ENCODE measurements at places on chromosomes 7 and 10. TPM values are rescaled to one million over a fixed set of nuclear protein-coding genes. Genes with fewer than 3 reads are reported as not detected.

DNA sequence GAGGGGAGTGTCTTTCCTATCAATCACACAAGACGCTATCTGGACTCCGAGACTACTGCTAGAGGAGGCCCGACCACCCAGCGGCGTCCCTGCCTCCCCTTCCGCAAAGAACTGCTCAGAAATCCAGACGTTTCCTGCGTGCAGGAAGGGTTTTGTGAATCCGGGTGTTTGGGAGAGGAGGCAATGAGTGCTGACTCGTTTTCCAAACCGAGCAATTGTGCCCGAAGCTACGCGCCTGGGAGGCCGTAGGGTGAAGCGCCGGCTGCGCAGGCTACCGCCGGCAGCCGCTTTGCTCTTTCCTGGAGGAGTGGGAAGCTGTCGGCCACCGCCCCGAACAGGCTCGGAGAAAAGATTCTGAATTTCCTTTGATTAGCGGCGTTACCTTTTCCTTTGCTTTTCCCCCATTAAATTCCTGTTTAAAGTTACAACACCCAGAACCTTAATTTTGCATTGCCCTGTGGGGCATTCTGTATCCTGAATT, 5.3 kb downstream of the VAX1 start:
- DNase-seq: no peak

- no peak for DNase-seq
These were observed 44.2 kb upstream of the AQP1 start for GRCh38 chr7:30867483-30867882.

DNA sequence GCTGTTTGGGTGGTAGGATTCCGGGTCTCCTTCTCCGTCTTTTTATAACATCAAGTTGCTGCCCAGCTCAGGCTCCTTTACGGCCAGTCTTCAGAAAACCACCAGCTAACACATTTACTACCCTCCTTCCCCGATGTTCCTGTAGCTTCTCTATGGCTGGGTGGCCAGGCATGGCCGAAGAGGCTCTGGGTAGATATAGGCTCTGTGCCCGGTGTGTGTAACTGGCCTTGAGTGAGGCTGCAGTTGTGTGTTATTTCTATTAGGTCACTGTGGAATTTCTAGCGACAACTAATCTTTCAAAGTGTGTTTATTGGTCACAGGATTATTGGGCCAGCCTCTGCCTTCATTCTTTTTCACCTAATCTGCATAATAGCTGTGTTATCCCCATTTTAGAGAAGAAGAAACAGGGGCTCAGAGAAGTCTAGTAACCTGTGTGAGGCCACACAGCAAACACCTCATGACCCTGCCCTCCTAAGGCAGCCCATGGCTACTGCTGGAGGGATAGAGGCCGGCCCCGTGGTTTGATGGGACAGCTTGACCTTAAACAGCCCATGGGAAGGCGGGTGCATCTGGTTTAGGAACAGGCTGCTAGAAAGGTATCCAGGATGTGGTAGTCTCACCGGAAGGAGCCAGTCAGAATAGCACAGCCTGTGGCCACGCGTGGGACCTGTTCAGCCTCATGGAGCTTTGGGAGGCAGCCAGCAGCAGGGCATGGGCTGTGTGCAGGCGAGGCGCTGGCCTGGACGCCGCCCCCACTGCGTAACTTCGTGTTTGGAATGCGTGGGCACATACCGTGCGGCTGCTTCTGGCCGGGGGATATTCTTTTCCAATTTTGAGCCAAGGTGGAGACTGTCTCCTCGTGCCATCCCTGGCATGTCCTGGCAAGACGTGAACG, 29.7 kb downstream of the HTRA1 start:
- DNase-seq: peak; percentile 46

- no peak for DNase-seq
These were observed 32.6 kb downstream of the EXOC6 start for GRCh38 chr10:92880917-92881316.

GRCh38 chr10:71831646-71832552, 19.2 kb downstream of the PSAP start:
- DNase-seq: peak; percentile 45

- DNase-seq: peak; percentile 70
These were observed 57.8 kb downstream of the BAMBI start for GRCh38 chr10:28734938-28735759.

Gene MYH16
- not detected for total RNA-seq

Gene TLX1
- total RNA-seq: not detected

DNA sequence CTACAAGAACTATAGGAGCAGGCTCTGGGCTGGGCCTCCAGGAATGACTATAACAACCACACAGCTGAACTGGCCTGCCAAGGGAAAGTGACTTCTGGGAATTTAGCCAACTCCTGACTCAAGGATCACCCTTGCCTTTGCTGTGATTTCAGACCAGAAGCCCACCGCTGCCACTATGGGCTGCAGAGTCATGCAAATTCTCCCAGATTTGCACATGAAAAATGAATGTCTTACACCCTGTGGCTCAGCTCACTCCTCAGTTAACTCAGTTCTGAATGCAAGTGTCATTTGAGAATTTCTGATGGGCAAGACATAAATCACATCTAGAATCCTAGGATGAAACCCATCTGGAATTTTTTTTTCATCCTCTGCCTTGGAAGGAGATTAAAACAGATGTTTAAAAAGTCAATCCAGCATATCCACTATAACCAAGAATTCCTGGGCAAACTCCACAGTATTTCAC, 186.5 kb upstream of the BET1 start:
- DNase-seq: peak; percentile 98

Gene CALML3
- not detected for total RNA-seq

Gene MMD2
- not detected for total RNA-seq

Gene PNLIP
- total RNA-seq: 0.13 TPM

GRCh38 chr10:92486637-92487036, 87.3 kb downstream of the IDE start:
- no peak for DNase-seq

DNA sequence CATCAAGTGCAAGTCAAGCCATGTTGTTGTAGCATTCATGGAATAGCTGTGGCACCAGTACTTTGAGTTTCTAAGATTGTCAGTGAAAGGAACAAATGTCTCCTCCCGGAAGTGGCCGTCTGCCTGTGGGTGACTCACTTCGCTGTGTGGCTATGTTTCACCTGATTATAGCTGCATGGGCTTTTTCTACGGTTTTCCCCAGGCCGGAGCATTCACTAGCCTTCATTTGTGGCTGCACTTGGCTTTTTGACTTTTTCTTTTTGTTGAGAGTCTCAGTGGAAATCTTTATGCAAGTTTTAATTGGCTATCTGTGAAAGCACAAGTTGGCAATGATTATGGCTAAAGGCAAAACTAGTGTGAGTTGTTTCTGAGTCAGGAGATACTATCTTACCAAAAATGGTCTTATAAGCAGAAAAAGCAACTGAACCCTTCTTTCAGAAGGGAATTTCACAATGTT, 35.0 kb downstream of the SRI start:
- peak; percentile 51 for DNase-seq

DNA sequence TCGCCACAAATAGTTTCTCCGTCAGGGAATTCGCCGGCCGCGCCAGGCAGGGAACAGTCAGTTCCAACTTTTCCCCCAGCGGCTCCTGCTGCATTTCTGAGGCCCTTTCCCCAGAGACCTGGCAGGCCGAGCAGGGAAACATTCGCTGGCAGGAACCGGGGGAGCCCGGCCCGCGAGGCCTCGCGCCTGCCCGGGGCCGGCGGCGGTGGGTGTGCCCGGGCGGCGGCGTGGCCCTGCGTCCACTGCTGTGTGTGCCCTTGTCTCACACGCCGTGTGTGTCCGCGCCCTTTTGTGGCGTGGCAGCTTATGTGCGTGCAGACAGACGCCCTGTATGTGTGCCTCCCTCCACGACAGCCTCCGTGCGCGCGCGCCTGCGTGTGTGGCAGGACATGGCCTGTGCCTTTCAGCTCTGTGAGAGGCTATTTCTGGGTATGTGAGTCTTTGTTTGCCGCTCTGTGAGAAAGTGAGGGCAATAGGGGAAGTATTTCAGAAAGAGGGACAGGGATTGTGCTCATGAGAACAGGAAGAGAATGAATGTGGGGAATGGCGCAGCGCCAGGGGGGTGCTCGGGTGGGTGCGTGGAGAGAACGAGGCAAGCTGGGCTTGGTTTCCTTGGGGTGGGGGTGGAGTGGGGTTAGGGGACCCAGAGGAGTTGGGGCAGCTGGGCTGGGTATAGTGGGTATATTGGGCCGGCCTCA, 689 bp upstream of the SMARCD3 start:
- DNase-seq: peak; percentile 84

Gene SPDYE2
- total RNA-seq: not detected

GRCh38 chr7:155752756-155753445, 59.4 kb downstream of the SHH start:
- no peak for DNase-seq

DNA sequence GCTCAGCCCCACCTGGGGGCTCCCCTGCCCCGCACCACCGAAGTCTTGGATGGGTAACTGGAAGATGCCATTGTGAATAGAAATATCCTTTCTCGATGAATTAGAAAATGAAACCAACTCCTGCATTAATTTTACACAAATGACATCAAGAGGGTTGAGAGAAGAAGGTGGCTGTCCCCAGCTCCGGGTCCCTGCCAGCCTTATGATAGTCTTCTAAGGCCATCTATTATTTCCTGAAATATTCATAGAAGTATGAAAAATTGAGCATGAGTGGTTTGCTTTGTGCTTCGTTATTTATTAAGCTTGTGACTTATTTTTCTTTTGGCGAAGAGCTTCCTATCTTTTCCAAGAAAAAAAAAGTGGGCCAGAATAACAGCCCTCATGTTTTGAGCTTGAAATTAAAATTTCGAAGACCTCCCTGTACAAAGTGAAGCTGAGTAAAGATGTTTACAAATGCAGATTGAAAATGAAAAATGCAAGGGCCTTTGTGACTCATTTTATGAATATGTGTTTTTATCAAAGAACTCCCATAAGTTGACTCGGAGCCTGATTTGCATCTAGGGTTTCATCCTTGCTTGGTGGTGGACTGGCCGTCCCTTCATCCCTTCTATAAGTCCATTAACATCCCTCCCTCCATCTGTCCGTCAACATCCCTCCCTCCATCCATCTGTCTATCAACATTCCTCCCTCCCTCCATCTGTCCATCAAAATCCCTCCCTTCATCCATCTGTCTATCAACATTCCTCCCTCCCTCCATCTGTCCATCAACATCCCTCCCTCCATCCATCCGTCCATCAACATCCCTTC, 20.5 kb upstream of the CFAP46 start:
- DNase-seq: no peak

- DNase-seq: no peak
These were observed 16.5 kb downstream of the KDM7A start for GRCh38 chr7:140160308-140160707.

Gene TRIM50
- not detected for total RNA-seq

Gene IKZF1
- not detected for total RNA-seq

- DNase-seq: no peak
These were observed 151.6 kb downstream of the SND1 start for GRCh38 chr7:127803626-127804025.

DNA sequence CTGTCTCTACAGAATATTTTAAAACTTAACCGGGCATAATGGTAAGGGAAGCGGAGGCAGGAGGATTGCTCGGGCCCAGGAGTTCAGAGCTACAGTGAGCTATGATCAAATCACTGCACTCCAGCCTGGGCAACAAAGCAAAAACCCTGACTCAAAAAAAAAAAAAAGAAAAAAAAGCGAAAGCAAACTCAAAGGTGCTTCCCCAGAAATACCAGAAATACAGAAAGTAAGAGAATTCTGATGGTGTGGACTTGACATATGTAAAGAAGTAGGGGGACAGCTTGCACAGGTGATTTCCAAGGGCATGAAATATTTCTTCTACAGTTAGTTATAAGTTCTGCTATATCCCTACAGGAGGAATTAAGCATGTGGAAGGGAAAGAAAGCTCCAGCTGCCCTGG, 69.7 kb upstream of the APBB1IP start:
- DNase-seq: no peak

Gene GPER1
- total RNA-seq: 0.32 TPM

GRCh38 chr7:139183878-139184338, 47.1 kb upstream of the UBN2 start:
- no peak for DNase-seq

- no peak for DNase-seq
These were observed 14.0 kb downstream of the CYP3A7 start for GRCh38 chr7:99720800-99721595.

DNA sequence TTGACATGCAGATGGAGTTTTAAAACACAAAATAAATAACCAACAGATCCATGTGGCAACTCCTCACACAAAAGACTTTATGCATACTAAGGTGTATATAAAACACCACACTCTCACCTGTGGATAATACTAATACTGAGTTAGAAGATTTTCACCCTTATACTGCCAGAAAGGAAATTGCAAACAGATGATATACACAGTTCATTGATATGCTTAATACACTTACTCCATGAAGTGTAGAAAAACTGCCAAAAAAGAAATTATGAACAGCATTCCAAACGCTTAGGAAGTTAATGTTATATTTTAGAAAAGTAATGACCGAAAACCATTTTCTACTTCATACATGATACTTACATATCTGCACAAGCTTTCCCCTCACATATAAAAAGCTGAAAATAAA, 17.6 kb upstream of the SNX13 start:
- no peak for DNase-seq

GRCh38 chr7:107233981-107234380, 65.2 kb downstream of the HBP1 start:
- no peak for DNase-seq

DNA sequence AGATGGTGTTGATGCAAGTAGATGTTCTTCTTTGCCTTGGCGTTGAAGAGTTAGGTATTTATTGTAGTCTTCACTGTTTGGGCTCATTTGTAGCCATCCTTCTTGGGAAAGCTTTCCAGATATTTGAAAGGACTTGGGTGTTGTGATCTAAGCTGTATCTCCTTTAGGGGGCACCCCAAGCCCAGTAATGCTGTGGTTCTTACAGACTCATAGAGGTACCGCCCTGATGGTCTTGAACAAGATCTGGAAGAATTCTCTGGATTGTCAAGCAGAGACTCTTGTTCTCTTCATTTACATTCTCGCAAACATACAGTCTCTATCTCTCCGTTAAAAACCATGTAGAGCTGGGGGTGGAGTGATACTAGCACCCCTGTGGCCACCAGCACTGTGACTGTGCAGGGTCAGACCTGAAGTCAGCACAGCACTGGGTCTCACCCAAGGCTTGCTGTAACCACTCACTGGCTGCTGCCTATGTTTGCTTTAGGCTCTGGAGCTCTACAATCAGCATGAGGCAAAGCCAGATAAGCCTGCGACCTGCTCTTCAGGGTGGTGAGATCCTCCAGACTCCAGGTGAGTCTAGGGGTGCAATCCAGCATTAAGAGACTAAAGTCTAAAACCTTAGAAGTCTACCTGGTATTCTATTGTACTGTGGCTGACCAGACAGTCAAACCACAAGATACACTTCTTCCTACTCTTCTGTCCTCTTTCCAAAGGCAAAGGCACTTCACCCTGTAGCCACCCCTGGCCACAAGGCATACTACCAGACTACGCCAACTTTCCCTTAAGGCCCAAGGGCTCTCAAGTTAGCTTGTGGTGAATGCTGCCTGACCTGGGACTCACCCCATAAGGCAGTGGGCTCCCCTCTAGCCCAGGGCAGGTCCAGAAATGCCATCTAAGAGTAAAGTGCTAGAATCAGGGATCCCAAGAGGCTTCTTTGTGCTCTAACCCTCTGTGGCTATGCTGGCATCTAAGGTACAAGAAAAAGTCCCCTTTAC, 209.7 kb upstream of the TMEM196 start:
- DNase-seq: peak; percentile 77

- DNase-seq: no peak
These were observed 36.5 kb downstream of the GHRHR start for GRCh38 chr7:31000161-31000693.

Gene TRIL
- 0.32 TPM for total RNA-seq

- DNase-seq: no peak
These were observed 77.1 kb downstream of the ENO4 start for GRCh38 chr10:116926426-116926825.

Gene ACTL6B
- not detected for total RNA-seq
